ENCODE measurements at places on chromosomes 5 and 9.

GRCh38 chr9:95305770-95306492 lies 11.6 kb downstream of the FANCC start:
- no peak for DNase-seq

GRCh38 chr9:90547896-90548295 lies 94.7 kb downstream of the DIRAS2 start:
- no peak for DNase-seq

DNA sequence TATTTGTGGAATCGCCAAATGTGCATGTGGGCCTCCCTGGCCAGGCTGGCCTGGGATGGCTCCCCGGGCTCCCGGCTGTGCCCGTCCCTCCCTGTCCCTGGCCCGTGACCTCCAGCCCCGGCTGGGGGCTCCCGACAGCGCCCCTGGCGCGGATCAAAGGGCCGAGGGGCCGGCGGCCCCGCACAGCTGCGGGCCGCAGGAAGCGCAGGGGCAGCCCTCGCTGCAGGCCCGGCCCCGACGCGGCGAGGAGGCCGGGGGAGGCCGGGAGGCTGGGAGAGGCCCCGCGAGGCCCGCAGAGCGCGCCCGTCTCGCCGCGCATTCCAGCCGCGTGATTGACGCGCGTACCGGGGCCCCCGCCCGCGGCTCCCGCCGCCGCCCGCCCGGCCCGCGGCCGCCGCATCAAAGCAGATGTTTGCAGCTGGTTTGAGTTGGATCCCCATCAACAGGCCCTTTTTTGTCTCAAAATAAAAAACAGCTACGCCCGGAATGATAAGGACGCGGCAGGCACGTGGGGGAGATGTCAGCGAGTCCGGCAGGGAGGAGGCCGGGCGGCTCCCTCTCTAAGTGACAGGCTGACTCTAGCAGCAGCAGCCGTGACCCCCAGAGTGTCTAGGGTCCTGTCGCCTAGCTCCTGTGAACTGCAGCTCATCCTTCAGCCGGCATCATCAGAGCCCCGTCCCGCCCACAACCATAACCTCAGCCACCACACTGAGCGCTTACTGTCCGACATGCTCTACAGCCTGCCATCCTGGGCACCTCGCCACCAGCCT lies 69.4 kb downstream of the LMX1B start:
- no peak for DNase-seq

- no peak for DNase-seq
These were observed 80.3 kb downstream of the RXRA start for GRCh38 chr9:134406366-134407120.

GRCh38 chr5:169875091-169875728 lies 105.1 kb downstream of the INSYN2B start:
- no peak for DNase-seq

DNA sequence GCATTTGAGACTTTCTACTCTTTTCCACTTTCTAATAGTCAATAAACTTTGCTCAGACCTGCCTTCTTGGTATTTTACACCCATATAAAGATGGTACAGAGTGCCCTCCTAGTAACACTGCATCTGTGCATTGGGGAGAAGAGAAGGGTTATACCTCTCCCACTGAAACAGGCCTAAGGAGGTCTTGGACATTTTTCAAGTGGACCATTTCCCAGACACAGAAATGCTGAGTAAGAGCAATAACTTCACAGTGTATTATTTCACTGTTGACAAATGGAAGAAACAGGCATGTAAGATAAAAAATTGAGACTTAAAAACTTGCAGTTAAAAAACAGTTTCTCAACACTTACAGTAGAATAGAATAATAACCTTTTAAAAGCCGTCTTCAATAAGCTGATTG lies 1224.0 kb upstream of the CDH18 start:
- no peak for DNase-seq

- no peak for DNase-seq
These were observed 243.9 kb upstream of the KLF4 start for GRCh38 chr9:107733523-107733894.

DNA sequence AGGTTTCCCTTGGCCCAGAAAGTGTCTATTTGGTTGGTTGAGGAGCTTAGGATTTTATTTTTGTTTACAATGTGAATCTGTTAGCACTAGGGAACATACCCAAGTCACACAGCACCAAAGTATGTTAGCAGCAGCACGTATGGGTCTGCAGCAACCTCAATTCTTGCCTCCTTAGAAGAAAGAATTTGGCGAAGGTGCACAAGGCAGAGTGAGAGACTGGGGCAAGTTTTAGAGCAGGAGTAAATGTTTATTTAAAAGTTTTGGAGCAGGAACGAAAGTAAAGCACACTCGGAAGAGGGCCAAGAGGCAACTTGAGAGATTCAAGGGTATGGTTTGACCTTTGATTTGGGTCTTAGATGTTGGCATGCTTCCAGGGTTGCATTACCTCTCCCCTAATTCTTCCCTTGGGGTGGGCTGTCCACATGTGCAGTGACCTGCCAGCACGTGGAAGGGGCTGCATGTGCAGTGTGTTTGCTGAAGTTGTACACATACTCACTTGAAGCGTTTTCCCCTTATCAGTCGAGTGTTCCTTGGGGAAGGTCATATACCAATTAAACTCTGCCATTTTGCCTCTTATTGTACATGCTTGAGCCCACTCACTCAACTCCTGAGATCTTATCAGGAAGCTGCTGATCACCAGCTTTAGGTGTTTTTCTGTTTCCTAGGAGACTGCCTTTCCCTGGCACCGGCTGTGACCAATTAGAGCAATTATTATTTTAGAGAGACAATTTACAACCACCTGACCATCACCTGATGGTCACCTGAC lies 64.9 kb upstream of the SHC3 start:
- DNase-seq: peak; percentile 35

DNA sequence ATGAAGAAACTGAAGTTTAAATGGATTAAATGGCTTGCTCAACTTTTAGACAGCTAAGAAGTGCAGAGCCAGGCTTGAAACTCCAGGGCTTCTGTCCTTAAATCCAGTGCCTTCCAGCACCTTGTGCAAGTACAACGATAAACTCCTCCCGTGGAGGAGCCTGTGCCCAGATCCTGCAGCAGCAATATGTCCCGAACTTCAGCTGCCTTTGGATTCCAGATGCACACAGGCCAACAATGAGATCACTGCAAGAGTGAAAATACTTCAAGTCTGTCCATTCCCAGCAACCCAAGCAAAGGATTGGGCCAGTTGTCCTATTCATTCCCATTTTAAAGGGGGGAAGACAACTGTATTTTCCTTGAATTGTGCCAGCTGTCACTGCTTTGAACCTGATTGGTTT lies 199.6 kb downstream of the CRB2 start:
- no peak for DNase-seq

DNA sequence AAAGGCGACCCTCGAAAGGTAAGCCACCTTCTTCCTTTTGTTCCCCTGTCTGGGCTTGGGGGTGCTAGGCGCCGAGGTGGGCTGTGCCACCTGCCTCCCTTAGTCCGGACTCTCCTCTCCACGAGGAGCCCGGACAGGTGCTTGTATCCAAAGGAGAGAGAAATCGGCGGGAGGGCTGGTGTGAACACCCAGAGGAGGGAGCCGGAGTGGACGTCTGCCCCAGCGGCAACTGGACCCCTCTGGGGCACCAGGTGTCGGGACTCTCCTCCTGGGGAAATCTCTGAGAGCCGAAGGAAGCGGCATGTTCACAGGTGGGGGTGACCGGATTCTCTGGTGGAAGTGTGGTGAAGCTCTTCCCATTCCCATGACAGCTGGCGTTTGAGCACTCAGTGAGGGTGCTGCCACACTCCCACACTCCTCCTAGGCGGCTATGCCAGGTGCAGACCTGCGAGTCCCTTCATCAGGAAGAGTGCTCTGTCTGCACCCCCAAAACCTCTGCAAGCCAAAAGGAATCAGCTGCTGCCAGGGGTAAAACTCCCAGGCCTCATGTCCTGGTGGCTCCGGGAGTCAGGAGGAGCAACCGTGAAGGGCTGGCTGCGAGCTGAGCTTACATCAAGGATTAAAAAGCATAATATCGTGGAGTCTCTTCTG lies 921 bp downstream of the KCNIP1 start:
- no peak for DNase-seq

DNA sequence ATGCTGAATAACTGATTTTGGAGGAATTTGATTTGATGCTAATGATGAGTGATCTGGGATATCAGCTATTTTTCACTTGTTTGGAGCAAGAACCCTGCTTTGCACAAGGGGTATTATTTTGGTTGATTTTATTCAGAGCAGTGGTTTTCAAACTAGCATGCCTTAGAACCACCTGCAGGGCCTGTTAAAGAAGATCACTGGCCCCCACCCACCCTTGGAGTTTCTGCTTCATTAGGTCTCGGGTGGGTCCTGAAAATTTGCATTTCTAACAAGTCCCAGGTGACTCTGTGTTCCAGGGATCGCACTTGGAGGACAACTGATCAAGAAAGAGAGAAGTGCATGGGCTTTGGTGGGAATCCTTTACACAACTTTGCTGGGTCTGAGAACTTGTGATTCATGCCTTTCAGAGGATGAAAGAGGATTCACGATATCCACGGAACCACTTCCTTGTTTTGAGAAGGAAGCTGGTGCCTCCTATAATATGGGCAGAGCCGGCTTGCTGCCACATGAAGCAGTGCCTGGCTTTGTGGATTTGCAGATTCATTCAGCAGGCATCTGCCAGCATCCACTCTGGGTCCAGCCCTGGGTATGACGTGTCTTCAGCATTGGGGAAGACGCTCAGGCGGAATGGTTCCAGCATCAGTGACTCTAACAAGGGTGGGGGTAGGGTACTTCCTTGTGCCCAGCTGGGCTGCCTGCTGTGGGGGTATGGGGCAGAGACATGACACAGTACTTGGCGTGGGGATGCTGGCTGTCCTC lies 106.6 kb upstream of the PITX1 start:
- no peak for DNase-seq

DNA sequence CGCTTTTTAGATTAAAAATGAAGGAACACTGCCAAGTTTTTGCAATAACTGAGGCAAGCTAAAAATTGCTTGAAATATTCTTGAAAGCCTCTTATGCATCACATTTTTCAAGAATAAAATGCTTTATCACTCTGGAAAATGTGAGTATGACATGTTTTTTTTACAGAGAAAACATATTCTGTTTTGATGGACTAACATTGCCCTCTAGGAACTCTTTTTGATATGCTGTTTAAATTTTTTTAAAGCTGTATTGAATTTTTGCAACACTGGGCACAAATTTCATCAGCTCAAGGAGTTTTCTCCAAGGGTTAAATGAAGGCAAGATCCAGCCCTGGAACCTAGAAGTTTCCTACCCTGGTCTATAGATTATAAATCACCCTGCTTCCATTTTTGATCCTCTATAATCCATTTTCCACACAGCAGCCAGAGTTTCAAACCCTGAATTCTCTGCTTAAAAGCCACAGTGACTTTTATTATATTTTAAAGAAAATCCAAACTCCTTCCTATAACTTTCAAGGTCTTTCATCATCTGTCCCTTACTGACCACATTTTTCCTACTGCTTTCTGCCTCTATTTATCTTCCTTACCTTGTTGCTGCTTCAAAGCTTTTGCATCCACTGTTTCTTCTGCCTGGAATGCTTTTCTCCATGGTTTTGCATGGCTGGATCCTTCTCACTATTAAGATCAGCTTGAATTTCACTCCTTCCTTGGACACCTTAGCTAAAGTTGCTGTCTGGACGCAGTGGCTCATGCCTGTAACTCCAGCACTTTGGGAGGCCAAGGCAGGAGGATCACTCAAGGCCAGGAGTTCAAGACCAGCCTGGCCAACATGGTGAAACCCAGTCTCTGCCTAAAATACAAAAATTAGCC lies 60.9 kb downstream of the IL31RA start:
- DNase-seq: no peak

- DNase-seq: no peak
These were observed 188.9 kb downstream of the NSG2 start for GRCh38 chr5:174234388-174234787.

- DNase-seq: no peak
These were observed 20.7 kb downstream of the ITGA2 start for GRCh38 chr5:53009816-53010215.

DNA sequence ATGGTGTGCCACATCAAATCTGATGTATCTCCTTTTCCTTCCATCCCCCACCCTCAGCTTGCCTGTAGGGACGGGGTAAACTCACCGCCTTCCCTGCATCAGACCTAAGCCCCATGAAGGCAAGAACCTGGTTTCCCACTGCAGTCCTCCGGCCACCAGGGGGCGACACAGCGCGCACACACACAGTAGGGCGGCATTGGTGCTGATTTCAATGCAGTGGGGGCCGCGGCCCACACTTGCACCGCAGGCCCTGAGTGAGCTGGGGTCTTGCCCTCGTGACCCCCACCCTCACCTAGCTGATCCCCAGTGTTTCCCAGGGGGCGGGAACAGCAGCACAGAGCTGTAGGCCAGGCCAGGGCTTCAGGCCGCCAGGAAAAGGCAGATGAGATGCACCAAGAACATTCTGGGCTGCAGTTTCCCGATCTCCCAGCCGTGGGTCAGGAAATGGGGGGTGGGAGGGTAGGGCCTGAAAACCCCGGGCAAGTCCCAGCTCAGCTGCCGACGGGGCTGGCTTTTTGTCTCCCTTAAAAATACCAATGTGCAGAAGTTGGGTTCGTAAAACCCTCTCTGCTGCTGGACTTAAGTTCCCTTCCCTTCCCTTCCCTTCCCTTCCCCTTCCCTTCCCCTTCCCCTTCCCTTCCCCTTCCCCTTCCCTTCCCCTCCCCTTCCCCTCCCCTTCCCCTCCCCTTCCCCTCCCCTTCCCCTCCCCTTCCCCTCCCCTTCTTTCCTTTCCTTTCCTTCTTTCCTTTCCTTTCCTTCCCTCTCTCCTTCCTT lies 19.5 kb downstream of the FAM163B start:
- no peak for DNase-seq

- DNase-seq: no peak
These were observed 7.3 kb downstream of the CSF1R start for GRCh38 chr5:150078802-150079689.

DNA sequence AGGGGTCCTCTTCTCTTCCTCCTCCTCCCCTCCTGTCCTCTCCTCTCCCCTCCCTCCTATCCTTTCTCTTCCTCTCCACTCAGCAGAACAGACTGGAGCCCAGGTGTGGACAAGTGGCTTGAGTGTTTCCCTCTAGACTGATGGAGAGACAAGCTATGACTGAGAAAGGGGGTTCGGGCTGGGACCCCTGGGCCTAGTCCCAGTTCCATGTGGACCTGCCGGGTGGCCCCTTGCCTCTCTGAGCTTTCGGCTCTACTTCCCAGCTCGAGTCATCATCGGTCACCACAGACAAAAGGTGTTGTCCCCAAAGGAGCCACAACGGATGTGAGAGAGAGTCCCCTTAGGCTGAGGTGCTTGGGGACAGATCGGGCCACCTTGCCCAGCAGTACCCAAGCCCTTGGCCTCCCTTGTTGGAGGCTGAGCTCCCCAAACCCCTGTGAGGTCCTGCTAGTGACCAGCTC lies 3.4 kb upstream of the RXRA start:
- no peak for DNase-seq

- no peak for DNase-seq
These were observed 180.1 kb upstream of the NREP start for GRCh38 chr5:111937094-111937493.

- DNase-seq: no peak
These were observed 47.5 kb upstream of the RNF20 start for GRCh38 chr9:101485924-101486692.

GRCh38 chr5:1093361-1093760 lies 18.5 kb downstream of the SLC12A7 start:
- no peak for DNase-seq

GRCh38 chr5:158195416-158196210 lies 336.7 kb upstream of the CLINT1 start:
- DNase-seq: no peak

GRCh38 chr5:362978-363765 lies 41.7 kb downstream of the AHRR start:
- DNase-seq: no peak

- no peak for DNase-seq
These were observed 421.5 kb upstream of the PTGER4 start for GRCh38 chr5:40258222-40258621.

GRCh38 chr5:172452398-172453205 lies 1.7 kb downstream of the SH3PXD2B start:
- no peak for DNase-seq

Measured in NCI-H1436 treated with DMSO at 0.1 percent for 48 hours (cell line).